ENCODE measurements at places on chromosomes 7 and 10.
A peak's percentile ranks its signal among the peaks of the same experiment; 100 is the strongest.

DNA sequence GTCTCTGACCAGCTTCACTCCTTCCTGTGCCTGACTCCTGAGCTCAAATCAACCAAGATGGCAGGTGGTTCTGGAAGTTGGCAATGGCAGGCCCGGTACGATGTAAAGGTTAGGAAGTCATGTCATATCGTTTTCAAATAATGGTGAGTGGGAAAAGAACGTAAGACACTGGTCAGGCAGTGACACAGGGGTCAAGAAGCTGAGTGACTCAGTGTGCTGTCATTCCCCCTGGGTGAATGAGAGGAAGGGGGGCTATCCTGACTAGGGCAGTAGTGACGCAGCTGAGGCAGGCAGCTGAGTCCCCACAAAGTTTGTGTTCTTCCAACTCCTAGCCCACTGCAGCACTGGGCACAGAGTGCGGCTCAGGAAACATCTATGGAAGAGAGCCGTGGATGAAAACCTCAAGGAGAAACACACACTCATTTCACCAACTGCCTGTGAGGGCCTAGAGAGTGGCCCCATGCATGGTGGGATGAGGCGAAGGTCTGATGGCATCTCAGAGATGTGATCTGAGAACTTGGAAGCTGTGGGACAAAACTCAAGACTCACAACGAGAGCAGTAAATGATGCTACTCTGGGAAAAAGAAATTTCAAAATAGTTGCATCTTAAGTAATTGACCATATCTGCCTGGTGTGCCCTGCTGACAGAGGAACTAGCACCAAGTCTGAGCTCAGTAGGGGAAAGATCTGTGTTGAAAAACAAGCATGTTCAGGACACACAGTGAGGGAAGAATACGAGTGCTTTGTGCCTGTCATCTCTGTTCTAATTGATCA lies 23.2 kb downstream of the CREB3L2 start:
- H3K27ac ChIP-seq: peak overlapping the region; percentile 24
- no peak overlapping the region for H3K4me3 ChIP-seq
- no peaks in the 10 kb centered on the region for H3K36me3 ChIP-seq
- H3K4me1 ChIP-seq: peaks cover 96% of the 10 kb centered on the region
- DNase-seq: peak; percentile 33
- no peaks in the 10 kb centered on the region for H3K27me3 ChIP-seq

GRCh38 chr7:139733751-139734150 lies 44.0 kb downstream of the HIPK2 start:
- no peaks in the 10 kb centered on the region for H3K36me3 ChIP-seq
- H3K4me3 ChIP-seq: no peak overlapping the region
- no peak for DNase-seq
- H3K4me1 ChIP-seq: peaks cover 47% of the 10 kb centered on the region
- H3K27me3 ChIP-seq: no peaks in the 10 kb centered on the region
- H3K27ac ChIP-seq: peak overlapping the region; percentile 91

GRCh38 chr7:81004098-81004497 lies 85.2 kb upstream of the SEMA3C start:
- no peak overlapping the region for H3K4me3 ChIP-seq
- H3K27ac ChIP-seq: no peak overlapping the region
- H3K36me3 ChIP-seq: no peaks in the 10 kb centered on the region
- DNase-seq: no peak
- no peaks in the 10 kb centered on the region for H3K27me3 ChIP-seq

DNA sequence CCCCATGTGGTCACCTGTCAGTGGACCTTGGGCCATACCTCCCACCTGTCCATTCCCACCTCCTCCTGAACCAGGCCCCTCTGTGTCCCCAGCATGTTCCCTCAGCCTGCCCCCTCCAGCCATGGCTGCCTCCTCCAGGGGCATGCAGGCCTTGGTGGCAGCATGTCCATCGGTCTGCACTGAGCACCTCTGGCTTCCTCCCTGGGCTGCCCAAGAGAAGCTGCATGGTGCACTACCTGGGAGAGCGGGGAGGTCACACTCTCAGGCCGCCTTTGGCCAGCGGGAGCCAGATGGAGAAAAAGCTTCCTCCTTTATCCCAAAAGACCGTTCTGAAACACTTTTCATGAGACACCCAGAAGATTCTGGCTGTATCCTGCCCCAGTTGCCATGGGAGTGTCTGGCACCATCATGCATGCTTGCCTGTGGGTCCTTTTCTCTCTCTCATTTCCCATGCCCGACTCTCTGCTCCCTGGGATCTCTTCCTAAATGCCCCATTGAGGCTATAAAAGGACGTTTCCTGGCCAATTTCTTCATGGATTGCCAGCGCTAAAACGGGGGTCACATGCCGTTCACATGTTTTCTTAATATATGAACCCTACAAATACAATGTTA lies 45.5 kb upstream of the MGMT start:
- H3K27ac ChIP-seq: no peak overlapping the region
- DNase-seq: no peak
- peaks cover 11% of the 10 kb centered on the region for H3K27me3 ChIP-seq
- H3K4me3 ChIP-seq: no peak overlapping the region

DNA sequence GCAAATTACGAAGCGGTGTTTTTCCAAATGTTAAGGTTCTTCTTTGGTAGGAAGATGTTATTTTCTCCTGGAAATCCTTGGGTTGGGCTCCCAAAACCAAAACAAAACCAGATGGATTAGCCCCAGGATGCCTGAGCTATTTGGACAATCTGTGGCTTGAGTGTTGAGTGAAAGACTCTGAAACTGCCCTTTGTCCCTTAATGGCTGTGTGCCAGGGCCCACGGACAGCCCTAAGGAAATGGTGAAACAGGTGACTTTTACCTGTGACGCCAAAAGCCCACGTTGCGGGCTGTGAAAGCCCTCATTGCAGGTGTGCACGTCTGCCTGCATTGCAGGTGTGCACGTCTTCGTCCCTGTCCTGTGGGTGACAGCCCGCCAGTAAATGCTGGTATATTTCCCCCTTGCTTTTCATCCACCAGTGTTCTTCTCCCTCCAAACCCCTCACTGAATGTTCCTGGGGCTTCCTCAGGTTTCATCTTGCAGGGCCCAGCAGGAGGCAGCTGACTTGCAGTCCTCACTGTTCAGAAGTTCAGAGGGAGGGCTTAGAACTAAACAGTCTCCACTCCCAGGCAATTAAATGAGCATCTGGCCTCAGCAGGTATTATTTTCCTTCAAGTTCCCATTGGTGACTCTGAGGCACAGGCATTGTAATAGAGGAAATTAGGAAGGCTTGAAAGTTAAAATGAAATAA lies 10.7 kb downstream of the PFKP start:
- no peak for DNase-seq
- H3K4me3 ChIP-seq: no peak overlapping the region
- no peak overlapping the region for H3K27ac ChIP-seq
- H3K4me1 ChIP-seq: peaks cover 3% of the 10 kb centered on the region

DNA sequence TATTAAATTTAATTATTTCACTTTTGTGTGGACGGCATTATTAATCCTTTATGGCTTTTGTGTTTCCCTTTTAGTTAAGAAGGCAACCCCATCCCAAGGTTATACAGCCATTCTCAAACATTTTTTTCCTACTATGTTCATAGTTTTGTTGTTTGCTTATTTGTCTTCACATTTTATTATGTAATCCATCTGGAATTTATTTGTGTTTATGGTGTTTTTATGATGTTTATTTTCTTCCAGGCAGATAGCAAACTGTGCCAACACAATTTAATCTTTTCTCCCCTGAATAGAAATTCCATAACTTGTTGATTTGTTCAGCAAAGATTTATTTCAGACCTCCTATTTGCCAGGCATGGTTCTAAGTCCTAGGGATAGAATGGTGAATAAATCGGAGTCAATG lies 42.9 kb downstream of the RAB18 start:
- no peaks in the 10 kb centered on the region for H3K36me3 ChIP-seq
- no peak overlapping the region for H3K27ac ChIP-seq
- no peak overlapping the region for H3K4me3 ChIP-seq

DNA sequence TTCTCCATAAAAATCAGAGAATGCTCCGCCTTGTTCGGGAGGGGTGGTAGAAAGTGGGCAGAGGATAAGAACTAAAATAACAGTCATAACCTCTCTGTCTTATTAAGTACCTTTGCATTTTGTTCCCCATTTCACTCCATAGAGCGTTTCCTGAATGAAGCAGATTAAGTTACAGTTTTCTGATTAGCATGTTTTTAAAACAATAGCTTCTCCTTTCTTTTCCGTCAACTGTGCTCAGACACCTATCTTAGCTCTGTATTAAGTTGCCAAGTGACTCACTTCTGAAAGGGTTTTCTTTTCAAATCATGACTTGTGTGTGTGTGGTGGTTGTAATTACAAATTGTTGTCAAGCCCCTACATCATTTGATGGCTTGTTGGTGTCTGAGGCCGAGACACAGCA lies 1.4 kb downstream of the HABP2 start:
- no peak overlapping the region for H3K27ac ChIP-seq
- peaks cover 13% of the 10 kb centered on the region for H3K27me3 ChIP-seq
- no peaks in the 10 kb centered on the region for H3K4me1 ChIP-seq

GRCh38 chr7:41992881-41993867 lies 243.8 kb downstream of the GLI3 start:
- no peaks in the 10 kb centered on the region for H3K27me3 ChIP-seq
- DNase-seq: no peak
- peaks cover 15% of the 10 kb centered on the region for H3K4me1 ChIP-seq
- H3K27ac ChIP-seq: no peak overlapping the region
- H3K36me3 ChIP-seq: no peaks in the 10 kb centered on the region

DNA sequence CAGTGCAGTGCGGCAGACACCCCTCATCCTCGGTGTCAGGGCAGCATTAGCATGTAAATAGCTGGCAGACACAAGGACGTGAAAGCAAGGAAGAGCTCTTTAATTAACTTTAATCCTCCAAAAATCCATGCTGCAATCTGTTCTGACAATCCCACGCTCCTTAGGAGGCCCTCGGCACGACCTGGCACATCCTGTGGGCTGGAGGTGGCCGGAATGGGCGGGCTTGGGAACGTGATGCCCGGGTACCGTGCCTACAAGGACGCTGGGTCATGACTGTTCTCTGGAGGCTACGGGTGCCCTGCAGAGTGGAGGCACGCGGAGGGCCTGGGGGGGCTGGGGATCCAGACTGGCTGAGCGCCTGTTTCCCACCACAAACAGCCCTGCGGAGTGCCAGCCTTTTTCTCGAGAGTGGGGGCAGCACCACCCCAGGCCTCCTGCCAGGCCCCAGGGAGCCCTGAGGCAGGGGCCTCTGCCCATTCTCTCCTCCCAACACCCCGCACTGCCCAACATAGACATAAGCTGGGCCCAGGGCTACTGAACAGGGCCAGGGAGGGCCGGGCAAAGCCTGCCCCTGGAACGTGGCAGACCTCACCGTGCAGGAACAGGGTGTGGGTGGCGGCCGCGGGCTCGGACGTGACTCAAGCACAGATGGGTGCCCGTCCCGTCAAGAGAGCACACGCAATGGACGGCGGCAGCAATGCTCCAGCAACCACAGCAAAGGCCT lies 189.3 kb downstream of the MAD1L1 start:
- DNase-seq: no peak
- H3K27me3 ChIP-seq: no peaks in the 10 kb centered on the region
- H3K27ac ChIP-seq: no peak overlapping the region

GRCh38 chr7:138895679-138896078 lies 85.5 kb downstream of the KIAA1549 start:
- DNase-seq: no peak
- no peaks in the 10 kb centered on the region for H3K36me3 ChIP-seq
- no peak overlapping the region for H3K4me3 ChIP-seq
- no peaks in the 10 kb centered on the region for H3K4me1 ChIP-seq
- H3K27ac ChIP-seq: no peak overlapping the region
- H3K27me3 ChIP-seq: no peaks in the 10 kb centered on the region

DNA sequence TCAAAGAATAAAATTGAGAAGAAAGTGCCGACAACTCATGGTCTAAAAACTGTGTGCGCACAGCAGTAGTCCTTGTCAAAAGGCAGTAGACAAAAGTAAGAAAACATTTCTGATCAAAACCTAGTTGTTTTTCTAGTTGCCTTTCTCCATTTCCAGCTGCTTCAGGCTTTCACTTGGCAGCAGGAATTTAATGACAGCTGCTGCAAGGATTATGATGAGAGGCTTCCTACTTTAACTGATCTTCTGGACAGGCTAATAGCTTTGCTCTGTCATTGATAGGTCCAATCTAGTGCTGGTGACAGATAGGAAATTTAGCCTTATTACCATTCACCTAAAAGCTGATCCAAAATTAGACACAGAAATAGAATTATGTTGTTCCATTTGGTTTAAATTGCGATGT lies 110.7 kb upstream of the SEMA3C start:
- no peak overlapping the region for H3K4me3 ChIP-seq
- no peaks in the 10 kb centered on the region for H3K36me3 ChIP-seq
- DNase-seq: no peak
- H3K27ac ChIP-seq: no peak overlapping the region

DNA sequence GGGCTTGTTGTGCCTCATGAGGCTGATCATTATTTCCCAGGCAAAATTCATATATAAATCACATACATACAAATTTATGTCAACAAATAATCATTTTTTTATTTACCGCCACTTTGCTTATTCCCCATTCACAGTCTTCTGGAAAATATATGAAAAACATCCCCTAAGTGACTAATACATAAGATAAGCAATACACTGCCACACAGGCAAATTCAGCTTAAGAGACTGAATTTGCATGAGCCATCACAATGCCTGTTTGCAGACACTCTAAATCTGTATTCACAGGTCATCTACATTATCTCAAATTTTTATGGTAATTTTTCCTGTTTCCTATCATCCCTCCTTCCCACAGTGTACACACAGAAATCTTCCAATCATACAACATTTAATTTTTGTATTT lies 13.2 kb downstream of the OSBPL3 start:
- no peak overlapping the region for H3K4me3 ChIP-seq
- DNase-seq: no peak
- no peaks in the 10 kb centered on the region for H3K36me3 ChIP-seq
- H3K4me1 ChIP-seq: peaks cover 57% of the 10 kb centered on the region

DNA sequence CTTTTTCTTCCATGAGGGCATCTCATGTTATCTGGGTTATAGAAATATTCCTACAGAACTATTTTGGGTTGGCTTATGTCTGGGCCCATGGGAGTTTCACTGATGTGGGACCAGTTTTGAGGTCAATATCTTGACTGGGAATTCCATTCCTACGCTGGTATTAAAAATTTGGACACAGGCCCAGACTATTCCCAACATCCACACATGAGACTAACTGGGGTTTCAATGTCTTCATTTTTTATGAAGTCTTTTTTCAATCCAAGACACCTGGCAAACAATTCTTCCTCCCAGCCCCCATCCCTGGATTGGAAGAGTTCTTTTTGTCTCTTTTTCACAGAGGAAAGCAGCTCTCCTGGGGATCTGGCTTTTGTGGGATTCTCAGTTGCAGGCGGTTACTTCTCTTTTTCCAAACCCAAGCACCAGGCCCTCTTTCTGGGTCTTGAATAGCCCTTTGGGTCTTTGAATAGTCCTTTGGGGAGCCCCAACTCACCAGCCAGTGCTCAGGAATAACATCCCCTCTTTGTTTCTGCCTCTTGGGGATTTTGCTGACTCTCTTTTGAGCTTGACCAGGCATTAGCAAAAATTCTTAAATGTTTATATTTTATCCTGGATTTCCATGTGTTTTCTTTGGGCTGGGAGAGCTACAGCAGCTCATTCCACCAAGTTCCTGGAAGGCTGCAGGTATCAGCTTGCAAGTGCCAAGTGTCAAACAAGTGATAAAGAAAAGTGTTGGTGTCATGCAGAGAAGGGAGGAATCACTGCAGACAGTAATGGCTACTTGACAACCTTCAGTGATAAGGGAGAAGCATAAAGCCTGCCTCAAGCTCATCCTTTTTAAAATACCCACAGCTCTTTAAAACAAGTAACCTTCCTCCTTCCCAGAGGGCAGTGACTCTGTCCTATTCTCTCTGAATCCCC lies 234.3 kb downstream of the ADAM12 start:
- H3K27ac ChIP-seq: no peak overlapping the region
- no peak overlapping the region for H3K4me3 ChIP-seq
- peaks cover 7% of the 10 kb centered on the region for H3K27me3 ChIP-seq
- no peaks in the 10 kb centered on the region for H3K36me3 ChIP-seq

Data from heart right ventricle (tissue), 16 donors.